ENCODE measurements at places on chromosomes 1 and 21.

DNA sequence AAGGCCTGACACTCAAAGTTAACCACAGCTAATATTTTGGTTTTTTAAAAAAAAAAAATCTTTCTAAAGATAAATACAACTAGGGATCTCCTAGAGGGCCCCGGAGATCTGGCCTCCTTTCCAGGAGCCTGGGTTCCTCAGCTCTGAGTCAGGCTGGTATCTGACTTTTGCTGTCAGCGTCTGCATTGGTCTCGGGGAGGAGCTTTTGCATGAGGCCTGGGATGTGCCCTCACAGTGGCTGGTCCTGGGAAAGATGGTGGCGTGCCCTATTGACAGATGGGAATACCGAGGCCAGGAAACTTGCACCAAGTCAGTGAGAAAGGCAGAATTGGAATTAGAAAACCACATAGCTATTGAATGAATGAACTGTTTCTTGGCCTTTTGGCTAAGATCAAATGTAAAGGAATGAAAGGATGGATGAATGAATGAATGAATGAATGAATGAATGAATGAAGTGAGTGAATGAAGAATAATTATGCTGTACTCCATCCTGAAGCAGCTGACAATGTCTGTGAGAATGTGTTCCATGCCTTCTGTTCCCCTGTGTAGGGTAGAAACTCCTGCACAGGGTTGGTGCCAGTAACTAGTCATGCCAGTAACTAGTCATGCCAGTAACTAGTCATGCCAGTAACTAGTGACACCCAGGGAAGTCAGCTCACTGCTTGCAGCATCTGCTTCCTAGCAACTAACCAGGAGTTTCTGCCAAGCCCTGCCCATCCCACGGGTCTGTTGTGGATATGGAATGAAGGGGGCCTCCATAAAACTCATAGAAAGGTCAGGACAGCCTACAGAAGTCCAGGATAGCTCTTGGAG, 242.5 kb upstream of the VAMP3 start:
- no peak for DNase-seq

GRCh38 chr21:33374080-33374449, 29.1 kb upstream of the IFNGR2 start:
- DNase-seq = no peak

GRCh38 chr1:55155522-55155921, 59.6 kb downstream of the USP24 start:
- no peak for DNase-seq

GRCh38 chr1:241142493-241142892, 214.5 kb downstream of the RGS7 start:
- DNase-seq = no peak

DNA sequence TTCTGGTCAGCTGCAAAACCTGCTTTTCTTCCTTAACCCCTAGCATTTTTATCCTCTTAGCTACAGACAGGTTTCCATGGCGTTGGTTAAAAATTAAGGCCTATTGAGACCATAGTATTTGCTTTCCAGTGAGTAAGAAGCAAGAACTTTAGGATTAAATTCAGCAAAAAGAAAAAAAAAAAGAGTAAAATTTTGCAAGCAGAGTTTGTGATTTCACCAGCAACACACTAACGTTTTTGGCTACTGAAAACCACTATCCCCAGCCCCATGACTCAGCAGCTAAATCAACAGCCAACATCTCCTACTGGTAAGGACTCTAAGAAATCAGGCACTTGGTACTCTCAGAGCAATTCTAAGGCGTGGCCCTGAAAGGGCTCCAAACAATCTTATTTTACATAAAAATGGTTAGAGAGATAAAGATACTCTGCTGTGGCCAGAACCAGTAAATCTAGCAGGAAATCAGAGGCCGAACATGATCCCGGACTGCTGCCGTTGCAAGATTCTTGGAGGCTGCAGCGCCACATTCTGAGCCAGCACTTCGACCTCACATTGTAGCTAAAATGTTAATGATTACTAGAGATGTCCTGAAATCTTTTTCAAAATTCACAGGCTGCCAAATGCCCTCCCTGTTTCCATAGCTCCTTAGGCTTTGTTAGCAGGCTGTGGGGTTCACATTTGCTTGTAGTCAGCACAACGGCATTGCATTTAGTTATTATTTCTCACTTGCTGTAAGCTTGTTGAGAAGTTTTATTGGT, 1.6 kb upstream of the ENO1 start:
- DNase-seq = no peak

GRCh38 chr21:17590430-17590829, 22.3 kb downstream of the BTG3 start:
- DNase-seq = no peak

- DNase-seq = no peak
Measured at GRCh38 chr1:203789966-203790365, 5.5 kb upstream of the ZBED6 start.

DNA sequence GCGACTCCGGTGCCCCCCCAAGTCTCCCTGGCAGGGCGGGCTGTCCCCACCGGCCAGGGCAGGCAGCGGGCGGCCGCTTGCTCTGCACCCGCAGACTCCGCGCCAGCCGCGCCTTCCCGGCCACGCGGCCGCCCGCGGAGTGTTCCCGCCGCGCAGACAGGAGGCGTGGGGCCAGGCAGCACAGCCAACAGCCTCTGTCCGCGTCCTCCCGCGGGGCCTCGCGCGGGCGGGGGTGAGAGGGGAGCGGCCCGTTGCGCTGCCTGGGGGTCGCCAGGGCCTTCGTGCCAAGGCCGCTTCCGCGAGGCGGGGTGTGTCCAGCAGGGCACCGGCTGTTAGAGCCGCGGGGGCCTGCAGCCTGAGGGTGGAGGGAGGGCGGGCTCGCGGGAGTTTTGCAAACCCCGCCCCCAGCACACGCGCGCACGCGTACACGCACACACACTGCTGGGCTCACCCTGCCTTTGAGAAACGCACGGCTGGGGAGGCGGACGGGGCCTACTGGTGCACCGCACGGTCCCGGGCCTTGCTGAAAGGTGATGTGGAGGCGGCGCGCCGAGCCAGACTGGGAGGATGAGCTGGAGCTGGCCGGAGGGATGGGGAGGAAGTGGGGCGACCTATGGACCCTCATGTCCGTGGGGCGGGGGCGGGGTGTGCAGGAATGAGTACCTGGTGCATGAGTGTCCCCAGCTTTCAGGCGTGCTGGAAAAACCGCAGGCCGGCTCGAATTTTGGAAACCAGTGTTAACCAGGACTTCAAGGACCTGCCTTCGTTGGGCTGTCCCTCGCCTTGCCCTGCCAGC, 41.5 kb downstream of the KIAA1614 start:
- peak; percentile 45 for DNase-seq

GRCh38 chr21:29708401-29708800, 231.4 kb downstream of the GRIK1 start:
- DNase-seq = no peak

- no peak for DNase-seq
Measured at GRCh38 chr1:66416295-66416694, 117.7 kb upstream of the SGIP1 start.

DNA sequence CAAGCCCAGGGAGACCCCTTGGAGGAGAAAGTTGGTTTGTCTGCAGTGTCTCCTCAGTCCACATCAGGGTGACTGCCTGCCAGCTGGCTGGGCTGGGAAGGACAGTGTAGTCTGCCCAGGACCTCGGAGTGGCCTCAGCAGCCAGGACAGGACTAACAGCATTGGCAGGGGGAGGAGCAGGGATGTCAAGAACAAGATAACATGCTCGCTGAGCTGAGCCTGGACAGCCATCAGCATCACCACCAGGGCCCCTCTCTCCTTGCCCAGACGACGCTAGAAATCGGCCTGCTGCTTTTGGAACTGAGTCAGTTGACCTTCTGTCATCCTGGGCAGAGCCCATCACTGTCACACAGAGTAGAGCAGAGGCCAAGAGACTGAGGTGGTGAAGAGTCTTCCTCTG, 83.6 kb upstream of the CNTN2 start:
- no peak for DNase-seq

All from activated CD4-positive, CD25-positive, alpha-beta regulatory T cell (primary cell).